Stimulated activated CD4-positive, alpha-beta T cell treated with anti-CD3 and anti-CD28 coated beads, Interleukin-15, amount 100 ng/mL, for 48 hours (primary cell): ENCODE measurements at places on chromosomes 1 and 21.

DNA sequence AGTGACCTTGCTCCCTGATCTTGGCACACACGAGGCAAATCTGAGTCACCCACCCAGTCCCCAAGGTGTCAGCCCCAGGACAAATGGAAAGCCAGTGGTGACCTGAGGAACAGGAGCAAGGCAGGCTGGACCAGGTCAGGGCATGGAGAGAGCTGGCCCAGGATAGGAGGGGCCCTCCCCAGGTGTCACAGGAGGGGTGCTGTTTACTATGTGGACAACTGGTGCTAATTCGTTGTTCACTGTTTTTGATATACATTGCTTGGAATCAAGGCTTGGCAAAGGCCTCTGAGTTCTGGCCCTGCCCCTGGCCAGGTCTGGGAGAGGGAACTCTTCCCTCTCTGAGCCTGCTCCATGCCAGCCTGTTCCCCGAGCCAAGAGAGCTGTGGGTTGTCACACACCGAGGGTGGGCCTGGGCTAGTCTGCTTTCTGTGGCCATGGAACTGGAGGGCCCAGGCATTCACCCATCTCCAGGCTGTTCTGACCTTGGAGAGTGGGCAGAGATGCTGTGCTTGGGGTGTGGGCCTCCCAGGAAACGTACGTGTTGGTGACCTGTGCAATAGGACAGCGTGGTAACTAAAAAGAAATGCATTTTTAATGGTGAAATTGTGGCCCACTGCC lies 41.8 kb downstream of the CRYAA start:
- DNase-seq: no peak

DNA sequence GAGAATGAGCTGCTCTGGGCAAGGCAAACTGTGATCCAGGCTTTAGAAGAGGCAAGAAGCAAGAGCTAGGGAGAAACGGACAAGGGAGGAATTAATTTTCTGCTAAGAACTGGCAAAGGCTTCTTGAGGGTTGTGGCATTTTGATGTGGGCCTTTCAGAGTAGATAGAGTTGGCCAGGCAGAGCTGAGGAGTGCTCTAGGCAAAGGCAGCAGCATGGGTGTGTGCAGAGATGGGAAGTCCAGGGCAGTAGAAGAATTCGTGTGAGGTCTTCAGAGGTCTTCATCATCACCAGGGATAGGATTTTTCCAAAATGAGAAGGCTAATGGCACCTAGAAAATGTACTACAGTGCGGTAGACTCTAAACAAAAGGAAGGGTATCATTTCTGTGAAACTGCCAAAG lies 237.8 kb downstream of the LTN1 start:
- no peak for DNase-seq

GRCh38 chr1:10188133-10188650 lies 22.2 kb upstream of the KIF1B start:
- DNase-seq: no peak

- DNase-seq: no peak
Observed at GRCh38 chr1:104761961-104762570, 1012.4 kb downstream of the AMY1C start.

- DNase-seq: no peak
Observed at GRCh38 chr21:26125433-26126167, 45.0 kb downstream of the APP start.

DNA sequence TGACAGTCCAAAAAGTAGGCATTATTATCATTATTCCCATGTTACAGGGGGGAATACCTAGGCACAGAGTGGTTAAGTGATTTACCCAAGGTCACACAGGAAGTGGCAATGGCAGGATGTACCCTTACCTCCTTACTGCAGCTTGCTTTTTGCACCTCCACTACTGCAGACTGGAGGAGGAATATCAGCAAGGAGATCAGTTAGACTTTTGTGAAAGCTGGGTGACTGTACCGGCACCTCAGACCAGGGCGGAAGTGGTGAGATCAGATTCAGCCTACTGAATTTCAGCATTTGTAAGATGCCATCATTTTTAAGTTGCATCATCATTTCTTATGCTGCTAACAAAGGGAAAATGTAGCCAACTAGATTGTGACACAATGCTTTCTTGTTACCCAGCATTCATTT lies 4.5 kb downstream of the ADARB1 start:
- peak; percentile 71 for DNase-seq

DNA sequence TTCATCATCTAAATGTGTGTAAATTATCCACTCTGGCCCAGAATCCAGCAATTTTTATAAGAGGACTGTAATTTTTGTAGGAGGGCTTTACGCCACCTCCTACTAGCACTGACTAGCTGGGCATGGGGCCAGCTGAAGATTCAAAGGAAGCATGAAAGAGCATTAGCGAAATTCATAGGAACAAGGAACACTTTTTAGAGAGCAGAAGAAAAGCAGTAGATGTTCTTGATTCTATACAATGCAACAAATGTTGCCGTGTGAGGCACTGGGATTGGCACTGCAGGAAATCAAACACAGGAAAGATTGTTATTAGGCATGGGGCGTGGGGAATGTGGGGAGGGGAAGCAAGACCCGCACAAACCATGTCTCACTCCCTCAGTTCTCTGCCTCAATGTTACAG lies 58.4 kb upstream of the PARP1 start:
- DNase-seq: no peak

DNA sequence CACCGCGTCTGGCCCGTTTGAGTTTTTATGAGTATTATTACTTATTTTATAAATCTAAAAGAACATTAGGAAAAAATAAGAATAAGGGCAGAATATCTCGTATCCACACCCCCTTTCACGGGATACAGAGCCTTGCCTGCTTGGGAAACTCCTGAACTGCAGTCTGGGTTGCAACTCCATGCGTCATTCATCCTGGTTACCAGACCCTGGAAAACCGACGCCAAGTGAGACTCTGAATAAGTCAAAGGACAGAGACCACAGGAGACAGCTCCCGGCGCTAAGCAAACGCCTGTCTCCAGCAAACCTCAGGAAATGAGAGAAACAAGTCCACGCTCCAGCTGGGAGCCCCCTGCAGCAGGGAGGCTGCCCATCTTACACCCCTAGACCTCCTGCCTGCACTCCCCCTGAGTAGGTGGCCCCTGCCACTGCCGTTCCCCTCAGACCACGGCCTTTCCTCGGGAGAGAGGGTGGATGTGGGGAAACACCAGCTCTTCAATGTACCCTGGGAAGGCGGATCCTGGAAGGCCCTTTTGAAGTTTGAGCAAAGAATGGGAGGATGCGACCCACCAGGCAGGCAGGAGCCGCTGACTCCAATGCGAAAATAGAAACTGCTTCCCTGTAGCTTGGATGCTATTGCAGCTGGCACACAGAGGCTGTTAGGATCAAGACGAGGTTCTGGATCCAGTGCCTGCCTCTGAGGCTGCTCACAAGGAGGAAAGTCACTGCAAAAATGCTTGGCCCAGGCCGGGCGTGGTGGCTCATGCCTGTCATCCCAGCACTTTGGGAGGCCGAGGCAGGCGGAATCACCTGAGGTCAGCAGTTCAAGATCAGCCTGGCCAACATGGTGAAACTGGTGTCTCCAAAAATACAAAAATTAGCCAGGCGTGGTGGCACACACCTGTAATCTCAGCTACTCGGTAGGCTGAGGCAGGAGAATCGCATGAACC lies 37.7 kb upstream of the GPR157 start:
- DNase-seq: no peak

DNA sequence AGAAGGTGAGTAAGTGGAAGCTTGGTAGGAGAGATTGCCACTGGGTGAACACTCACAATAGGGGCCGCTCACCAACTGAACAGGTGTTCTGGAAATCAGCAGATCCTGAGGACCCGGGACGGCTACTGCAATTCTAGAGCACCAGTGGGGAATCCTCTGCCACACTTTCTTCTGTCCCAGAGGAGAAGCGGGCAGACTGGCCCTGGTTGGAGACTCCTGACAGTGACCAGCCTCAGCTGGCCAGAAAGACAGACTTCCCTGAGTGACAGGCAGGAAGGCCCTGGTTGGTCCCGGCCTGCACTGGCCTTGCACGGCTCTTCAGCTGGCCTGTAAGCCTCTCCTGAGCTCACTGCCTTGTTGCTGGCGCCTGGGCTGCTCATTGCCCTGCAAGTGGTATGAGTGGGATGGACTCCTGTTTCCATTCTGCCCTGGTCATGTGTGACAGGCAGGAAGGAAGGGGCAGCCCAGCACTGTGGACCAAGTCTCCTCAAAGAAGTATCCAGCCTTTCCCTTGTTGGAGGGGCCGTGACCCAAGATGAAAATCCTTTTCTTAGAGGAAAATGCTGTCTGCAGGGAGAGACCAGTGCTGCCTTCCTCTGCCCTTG lies 34.5 kb downstream of the MAN1C1 start:
- no peak for DNase-seq

GRCh38 chr1:37865348-37866120 lies 6.1 kb upstream of the MTF1 start:
- peak; percentile 43 for DNase-seq

DNA sequence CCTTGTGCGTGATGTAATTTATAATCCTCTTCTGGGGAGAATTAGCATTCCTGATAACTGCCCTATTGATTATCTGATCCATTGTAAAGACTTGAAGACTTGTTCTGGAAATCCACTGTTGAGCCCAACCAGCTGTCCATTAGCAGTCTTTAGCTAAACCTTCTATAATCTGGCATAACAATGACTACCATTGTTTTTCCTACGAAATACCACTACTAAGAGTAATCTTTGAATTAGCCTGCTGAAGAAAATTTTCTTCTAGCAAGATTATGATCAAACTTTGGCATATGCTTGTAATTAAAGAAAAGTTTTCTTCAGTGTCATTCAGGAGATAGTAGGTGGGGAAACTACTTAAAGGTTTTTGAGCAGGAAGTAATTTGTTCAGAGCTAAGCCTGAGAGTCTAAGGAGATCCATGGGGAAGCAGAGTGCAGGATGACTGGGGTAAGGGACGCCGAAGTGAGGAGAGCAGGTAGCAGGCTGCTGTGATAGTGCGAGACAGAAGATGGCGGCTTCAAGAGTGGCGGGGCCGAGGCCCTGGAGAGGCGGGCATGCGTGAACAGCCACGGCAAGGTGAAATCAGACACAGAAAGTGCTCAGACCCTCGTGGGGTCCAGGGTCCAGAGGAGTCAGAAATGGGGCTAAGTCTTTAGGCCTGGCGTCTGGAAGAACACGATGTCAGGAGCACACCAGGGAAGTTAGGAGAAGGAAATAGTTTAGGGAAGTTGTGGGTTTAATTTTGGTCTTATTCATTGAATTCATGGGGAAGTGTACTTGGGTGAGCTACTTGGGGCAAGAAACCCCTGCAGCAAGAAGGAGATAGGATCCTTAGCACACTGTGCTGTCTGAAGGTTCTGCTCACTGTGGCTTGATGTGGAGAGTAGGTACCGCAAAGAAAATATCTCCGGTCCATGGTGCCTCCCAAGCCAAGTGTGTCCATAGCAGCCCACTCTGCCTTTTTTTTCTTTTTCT lies 112.6 kb upstream of the ADAR start:
- DNase-seq: no peak

- no peak for DNase-seq
Observed at GRCh38 chr1:221667504-221667903, 74.4 kb downstream of the DUSP10 start.

- DNase-seq: no peak
Observed at GRCh38 chr1:204418174-204419063, 6.8 kb upstream of the PPP1R15B start.

DNA sequence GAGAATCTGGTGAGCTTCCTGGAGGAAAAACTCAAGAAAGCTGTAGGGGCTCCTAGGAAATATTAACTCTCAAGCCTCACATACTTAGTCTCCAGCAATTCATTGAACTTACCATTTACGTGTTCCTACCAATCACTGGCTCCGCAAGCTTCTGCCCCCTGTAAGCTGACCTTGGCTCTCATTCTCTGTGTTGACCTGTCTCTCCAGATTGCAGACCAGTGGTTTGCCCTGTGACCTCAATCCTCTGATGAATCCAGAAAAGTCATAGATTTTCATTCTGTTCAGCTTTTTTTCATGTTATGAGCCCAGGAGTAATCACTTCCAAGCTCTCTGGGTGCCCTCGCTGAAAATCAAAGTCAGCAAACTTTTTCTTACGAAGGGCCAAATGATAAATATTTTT lies 241.9 kb downstream of the DSCAM start:
- DNase-seq: no peak
